Hematopoietic multipotent progenitor cell (in vitro differentiated cells): ENCODE measurements at places on chromosomes 7 and 10. TPM values are rescaled to one million over a fixed set of nuclear protein-coding genes. Genes with fewer than 3 reads are reported as not detected.

The CACNA2D1 gene
- under 0.01 TPM for total RNA-seq

The PTPN20 gene
- 1.6 TPM for total RNA-seq

The HMX3 gene
- total RNA-seq: not detected

The PHKG1 gene
- 1.1 TPM for total RNA-seq

The OGDHL gene
- 0.27 TPM for total RNA-seq

DNA sequence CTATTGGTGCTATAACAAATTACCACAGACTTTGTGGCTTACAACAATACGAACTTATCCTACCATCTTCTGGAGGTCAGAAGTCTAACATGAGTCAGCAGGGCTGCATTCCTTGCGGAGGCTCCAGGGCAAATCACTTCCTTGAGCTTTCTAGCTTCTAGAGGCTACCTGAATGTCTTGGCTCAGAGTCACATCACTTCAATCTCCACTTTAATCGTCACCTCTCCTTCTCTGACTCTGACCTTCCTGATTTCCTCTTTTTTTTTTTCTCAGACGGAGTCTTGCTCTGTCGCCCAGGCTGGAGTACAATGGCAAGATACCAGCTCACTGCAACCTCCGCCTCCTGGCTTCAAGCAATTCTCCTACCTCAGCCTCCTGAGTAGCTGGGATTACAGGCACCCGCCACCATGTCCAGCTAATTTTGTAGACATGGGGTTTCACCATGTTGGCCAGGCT, 44.6 kb upstream of the ANAPC16 start:
- no peak for DNase-seq

- no peak for DNase-seq
These were observed 90.0 kb downstream of the PTPRN2 start for GRCh38 chr7:158497627-158498026.

DNA sequence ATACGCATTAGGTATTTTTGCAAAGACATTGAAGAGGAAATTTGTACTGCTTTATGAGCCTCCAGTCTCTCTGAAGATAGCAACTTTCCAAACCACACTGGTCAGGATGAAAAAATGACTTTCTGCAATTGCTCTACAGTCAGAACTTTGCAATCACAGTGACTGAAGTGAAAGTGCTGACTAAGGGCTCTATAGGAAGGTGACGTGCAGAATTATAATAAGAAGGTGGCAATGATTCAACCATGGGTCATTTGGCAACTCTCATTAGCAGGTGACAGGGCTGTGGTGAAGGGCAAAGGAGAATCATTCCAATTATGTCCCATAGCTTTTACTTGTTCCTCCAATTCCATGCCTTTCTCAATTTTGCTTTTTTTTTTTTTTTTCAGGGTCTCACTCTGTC, 311.0 kb downstream of the ANKRD30A start:
- no peak for DNase-seq

DNA sequence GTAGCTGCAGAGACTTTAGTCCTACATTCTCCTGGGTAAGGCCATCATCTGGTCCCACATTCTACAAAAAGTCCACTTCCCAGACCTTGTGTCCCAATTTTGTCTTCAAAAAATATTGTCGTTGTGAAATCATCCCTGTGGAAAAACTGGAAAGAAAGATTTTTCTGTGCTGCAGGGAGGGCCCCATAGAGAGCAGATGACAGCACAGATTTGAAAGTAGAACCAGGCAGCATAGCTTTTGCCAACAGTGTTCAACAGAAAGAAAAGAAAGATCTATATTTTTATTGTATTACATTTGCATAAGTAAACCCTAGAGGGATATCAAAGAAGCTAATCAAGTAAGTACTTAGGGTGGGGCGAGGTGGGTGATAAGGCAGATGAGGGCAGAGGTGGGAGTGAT, 48.3 kb upstream of the C1GALT1 start:
- no peak for DNase-seq
